Activated naive CD4-positive, alpha-beta T cell treated with anti-CD3 and anti-CD28 coated beads for 36 hours (primary cell): ENCODE measurements at places on chromosomes 1 and 21. TPM values are rescaled to one million over a fixed set of nuclear protein-coding genes. Genes with fewer than 3 reads are reported as not detected.

Gene ST7L
- total RNA-seq = 16.4 TPM

Gene MXRA8
- total RNA-seq = 0.57 TPM

Gene IFI16
- 288 TPM for total RNA-seq

Gene ADARB1
- total RNA-seq = 33.3 TPM

Gene SPATA45
- not detected for total RNA-seq

Gene TMCC2
- 44.8 TPM for total RNA-seq

Gene IVL
- total RNA-seq = not detected

Gene RNU1-1
- total RNA-seq = 1,386 TPM

Gene STMN1
- 708 TPM for total RNA-seq

Gene PGD
- total RNA-seq = 101 TPM

Gene LIN28A
- total RNA-seq = not detected

Gene CCDC181
- total RNA-seq = 0.17 TPM

DNA sequence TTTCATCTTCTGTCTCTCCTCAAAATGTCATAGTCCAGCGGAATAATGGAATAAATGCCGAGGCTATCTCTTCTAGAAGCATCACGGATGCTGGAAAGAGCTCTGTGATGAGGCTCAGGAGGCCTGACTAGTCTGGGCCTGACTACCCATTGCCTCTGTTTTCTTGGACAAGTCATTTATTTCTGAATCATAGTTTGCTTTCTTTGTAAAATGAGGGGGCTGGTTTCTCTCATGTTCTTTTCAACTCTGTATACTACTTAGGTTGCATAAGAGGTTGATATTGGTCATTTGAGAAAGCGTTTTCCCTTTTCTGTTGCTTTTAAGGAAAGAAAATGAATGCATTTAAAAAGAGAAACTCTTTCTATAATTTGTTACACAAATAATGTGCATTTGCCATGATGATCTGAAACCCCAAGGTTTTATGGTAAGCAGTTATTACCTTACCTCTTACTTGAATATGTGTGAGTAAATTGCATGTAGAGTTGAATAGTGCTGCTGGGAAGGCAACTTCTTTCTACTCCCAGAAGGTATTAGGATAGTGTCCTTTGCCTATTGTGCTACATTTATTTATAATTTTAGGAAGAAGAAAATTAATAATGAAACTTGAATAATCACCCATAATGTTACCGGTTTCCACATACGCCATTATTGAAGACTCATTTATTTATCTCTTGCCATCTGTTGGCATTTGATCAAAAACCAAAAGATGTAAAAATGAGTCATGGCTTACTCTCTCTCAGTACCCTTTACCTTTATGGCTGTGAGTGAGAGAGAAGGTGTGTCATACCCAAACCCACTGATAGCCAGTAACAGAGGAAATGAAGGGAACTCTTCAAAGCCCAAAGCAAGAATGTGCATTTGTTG, 179.1 kb downstream of the FASLG start:
- DNase-seq = peak; percentile 46

- DNase-seq = no peak
Observed at GRCh38 chr21:30426731-30427130, 1.0 kb upstream of the KRTAP13-3 start.

DNA sequence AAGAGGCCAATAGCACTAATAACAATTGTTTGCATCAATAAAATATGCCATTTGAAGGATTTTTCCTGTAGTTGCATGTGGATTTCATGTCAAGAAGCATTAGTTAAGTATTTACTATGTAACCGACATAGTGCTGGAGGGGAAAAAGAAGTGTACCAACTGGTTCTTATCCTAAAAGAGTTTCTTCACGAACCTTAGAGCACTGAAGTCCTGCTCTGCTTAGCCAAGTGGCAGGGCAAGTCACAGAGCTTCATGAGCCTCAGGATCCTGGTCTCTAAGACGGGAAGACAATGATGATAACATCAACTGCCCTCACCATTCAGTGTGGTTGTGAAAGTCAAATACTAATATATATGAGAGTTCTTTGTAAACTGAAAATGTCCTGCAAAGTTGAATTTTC, 14.1 kb downstream of the KIAA0040 start:
- no peak for DNase-seq

- no peak for DNase-seq
Observed at GRCh38 chr1:51048670-51049069, 53.4 kb upstream of the C1orf185 start.

DNA sequence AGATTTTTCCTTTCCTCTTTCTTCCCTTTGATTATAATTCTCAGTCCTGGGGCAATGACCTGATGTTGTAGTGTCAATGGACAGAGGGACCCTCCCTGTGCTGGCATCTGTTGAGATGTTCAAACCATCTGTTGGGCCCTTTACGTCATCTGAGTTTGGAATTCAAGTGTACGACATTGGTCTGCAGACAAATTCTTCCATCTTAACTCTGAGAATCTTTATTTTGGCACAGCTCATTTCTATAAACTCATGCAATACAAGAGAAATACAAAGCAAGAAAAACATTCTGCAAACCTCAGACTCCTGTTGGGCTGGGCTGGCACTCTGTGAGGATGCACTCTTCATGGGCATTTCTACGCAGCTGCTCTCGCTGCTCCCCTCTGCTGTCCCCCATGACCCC, 54.2 kb downstream of the IFI44 start:
- no peak for DNase-seq

DNA sequence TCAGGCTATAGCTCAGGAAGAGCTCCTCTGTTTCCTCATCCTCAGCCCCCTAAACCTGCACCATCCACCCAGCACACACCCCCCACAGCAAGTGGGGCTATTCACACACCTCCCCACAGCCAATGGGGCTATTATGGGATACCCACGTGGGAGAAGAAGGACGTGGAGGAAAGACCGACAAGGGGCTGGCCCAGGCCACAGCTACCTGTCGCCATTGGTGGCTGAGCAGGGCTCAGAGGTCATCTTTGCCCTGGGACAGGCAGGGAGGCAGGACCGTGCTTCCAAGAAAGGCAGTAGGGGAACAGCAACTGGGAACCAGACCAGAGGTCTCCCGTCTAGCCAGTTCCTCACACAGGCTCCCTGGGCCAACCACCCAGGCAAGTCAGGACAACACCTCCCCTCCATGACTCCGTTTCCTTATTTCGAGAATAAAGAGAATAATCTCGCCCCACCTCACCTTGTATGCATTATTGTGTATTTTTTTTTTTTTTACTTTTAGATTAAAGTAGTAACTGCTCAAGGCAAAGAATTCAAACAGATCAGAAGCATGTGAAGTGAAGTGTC, 92.3 kb upstream of the TARDBP start:
- no peak for DNase-seq

DNA sequence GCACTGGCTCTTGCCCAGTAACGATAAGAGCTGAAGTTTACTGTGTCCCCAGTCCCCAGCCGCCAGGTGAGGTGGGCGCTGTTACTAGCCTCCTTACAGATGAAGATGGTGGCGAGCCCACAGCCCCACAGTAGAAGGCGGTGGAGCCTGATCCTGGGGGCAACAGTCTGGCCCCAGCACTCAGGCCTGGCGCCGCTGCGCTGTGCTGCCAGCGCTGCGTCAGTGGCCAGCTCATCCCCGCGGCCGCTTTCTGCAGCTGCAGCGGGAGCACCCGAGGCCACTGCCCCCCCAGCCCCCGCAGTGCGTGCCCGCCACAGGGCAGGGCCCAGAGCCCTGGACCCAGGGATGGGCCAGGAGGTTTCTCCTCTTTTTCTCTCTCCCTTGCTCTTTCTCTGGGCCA, 13.3 kb downstream of the H6PD start:
- no peak for DNase-seq

DNA sequence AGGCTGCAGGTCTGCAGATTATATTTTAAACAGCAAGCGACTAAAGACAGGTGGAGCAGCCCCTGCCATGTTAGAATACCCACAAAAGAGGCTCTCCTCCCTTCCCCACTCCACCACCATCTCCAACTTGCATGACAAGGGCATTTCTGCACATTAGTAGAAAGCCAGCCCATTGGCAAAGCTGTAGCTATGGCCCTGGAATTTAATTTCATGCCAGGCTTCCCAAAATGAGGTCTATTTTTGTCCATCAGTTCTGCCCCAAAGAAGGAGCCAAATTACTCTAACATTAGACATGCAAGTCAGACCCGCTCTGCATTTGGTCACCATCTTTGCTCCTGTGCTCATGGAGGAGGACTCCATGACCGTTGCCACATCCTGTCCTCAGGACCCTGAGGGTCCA, 115.2 kb downstream of the LAMC2 start:
- DNase-seq = no peak

- no peak for DNase-seq
Observed at GRCh38 chr1:85398391-85399064, 66.4 kb downstream of the DDAH1 start.

- no peak for DNase-seq
Observed at GRCh38 chr1:56911098-56911938, 54.5 kb downstream of the C8B start.

GRCh38 chr1:36157115-36157903, 1.3 kb downstream of the MAP7D1 start:
- peak; percentile 30 for DNase-seq

DNA sequence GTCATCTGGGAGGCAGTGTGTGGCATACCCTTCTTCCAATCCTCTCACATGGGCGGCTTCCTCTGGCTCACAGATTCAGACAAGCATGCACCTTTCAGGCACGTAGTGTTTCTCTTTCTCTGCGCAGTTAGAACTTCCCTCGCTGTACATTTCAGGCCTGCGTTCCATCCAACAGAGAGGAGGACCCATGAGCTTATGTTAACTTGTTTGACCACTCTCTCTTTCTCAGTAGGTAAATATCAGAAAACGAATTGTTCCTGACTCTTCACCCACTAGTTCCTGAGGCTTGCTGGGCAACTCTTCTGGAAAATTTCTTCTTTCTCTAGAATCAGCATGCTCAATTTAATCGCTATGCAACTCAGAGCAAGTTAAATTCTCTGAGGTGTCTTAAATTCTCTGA, 85.5 kb downstream of the DDX20 start:
- DNase-seq = no peak

DNA sequence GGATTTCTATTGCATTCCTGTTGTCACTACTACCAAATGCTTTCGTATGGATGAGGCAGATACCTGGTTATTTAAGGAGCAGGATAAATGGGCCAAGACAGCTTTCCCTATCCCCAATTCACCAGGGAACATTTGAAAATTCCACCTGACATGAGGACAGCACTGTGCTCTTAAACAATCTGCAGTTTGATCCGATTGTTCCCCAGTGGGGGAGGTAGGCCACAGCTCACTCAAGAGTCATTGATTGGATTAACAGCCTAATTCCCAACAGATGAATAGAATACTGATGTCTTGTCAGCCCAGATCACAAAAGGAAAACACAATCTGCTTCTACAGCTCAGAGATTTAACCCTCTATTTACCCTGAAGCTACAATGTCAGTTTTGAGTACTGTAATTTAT, 123.9 kb downstream of the LHX4 start:
- no peak for DNase-seq

GRCh38 chr21:37065561-37066177, 7.2 kb downstream of the PIGP start:
- DNase-seq = no peak

- no peak for DNase-seq
Observed at GRCh38 chr1:32399843-32400242, 5.6 kb upstream of the BSDC1 start.

DNA sequence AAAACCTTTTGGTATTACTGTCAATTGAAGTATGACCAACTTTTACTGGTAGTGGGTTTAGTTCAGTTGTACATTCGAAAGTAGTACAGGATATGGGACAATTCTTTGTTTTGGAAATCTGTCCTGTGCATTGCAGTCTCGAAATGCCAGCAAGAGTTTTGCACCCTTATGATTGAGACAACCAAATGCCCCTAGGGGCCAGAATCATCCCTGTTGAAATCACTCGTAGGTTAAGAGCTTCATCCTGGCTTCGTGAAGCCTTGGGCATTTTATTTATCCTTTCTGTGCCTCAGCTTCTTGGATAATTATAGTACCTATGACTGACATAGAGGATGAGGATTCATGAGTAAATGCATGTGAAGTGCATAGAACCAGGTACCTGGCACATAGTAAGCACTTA, 2.4 kb upstream of the GOLT1A start:
- DNase-seq = no peak

- DNase-seq = no peak
Observed at GRCh38 chr1:108949044-108949443, 14.2 kb downstream of the CLCC1 start.

DNA sequence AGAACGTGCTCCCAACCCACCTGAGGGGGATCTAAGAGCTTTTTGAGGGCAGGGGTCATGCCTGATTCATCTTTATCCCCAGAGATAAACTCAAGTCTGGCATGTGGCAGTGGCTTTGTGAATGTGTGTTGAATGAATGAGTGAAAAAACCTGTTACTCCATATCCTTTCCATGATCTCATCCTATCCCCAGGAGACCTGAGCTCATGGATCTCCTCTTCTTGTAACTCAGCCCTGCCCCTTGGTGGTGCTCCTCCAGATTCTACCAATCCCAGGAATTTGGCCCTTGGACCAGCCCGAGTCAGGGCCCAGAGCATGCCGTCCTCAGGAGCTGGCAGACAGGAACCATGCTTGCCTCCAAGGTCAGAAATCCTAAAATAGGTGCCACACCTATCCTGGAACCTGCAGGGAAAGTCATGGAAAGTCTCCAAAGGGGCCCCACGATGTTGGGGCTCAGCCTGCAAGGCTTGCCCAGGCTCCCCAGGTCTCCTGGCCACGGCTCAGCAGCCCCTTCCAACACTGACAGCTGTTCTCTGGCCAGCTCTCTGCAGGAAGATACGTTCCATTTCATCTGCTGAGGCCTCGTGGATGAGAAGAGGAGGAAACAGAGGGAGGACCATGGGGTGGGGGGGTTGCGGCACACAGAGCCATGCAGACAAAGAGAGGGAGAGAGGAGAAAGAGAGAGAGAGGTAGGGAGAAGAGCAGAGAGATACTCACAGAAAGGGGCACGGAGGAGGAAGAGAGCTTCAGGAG, 214.6 kb downstream of the TRABD2B start:
- DNase-seq = no peak

DNA sequence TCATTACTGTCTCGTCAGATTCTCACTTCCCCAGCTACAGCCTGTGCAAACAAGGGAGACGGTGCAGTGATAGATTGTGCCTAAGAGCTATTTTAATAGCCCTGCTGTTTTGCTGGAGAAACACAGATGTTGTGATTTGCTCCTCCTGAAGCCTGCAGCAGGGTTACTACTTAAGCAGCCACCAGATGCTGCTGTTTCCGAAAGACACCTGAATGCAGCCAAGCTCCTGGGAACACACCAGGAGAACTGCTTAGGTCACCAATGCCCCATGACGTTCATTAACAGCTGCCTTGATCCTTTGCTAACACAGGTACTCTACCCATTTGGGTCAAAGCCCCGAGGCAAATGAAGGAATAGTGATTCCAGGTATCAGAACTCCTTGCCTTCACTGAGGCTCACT, 411.8 kb upstream of the DAB1 start:
- DNase-seq = no peak

GRCh38 chr1:159282118-159282517, 20.0 kb upstream of the FCER1A start:
- no peak for DNase-seq

- DNase-seq = no peak
Observed at GRCh38 chr1:17654519-17654918, 100.6 kb upstream of the ACTL8 start.

- DNase-seq = peak; percentile 68
Observed at GRCh38 chr21:44407493-44407892, 47.8 kb upstream of the LRRC3 start.
